ENCODE measurements at places on chromosomes 16 and 17.
A peak's percentile ranks its signal among the peaks of the same experiment; 100 is the strongest.

DNA sequence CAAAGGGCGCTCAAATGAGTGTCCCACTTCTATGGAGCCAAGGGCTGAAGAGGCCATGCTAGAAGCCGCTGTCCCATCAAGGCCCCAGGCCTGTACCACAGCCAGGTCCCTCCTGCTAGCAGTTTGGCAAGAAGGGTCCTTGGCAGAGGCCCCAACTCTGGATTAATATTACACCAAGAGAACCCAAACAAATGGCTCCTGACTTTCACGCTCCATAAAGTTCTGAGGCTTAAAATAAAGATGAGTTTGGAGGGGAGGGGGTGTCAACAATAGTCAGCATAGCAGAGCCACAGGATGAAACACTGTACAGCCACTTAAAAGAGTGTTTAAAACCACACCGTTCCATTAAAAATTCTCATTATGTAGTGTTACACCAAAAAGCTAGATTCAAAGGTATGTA lies 30.5 kb downstream of the CUEDC1 start:
- no peak for DNase-seq

DNA sequence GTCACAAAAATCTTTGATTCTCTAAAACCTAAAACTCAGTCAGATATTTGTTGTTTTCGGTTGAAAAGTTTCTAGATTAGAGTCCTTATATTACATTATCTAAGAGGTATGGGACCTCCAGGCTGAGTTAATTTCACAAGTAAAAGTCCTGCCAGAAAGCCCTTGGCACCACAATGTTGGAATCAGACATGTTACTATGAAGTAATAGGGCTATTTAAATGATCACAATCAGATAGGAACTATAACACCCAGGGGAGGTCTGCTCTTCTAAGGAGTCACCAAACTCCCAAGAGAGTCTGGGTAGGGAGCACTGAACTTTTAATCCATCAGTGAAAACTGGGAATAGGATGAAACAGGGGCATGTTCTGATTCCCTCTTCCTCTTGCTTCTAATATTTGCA lies 54.2 kb downstream of the WIPI1 start:
- no peak for DNase-seq

DNA sequence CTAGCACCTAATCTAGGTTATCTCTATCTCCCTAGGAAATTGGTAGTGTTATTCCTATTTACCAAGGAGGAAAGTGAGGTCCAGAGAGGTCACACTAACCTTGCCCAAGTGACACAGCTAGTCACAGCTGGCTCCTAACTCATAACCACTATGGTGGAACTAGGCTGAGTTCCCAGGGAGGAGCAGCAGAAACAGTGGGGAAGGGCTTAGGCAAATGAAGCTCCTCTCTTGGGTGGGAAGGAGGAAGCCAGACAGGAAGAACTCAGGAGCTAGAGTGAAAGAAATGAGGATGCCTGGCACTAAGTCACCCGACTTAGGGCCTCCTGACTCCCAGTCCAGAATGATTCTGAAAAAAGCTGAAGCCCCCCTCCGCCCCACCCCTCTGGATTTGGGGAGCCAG lies 34.5 kb downstream of the PSME3IP1 start:
- no peak for DNase-seq

DNA sequence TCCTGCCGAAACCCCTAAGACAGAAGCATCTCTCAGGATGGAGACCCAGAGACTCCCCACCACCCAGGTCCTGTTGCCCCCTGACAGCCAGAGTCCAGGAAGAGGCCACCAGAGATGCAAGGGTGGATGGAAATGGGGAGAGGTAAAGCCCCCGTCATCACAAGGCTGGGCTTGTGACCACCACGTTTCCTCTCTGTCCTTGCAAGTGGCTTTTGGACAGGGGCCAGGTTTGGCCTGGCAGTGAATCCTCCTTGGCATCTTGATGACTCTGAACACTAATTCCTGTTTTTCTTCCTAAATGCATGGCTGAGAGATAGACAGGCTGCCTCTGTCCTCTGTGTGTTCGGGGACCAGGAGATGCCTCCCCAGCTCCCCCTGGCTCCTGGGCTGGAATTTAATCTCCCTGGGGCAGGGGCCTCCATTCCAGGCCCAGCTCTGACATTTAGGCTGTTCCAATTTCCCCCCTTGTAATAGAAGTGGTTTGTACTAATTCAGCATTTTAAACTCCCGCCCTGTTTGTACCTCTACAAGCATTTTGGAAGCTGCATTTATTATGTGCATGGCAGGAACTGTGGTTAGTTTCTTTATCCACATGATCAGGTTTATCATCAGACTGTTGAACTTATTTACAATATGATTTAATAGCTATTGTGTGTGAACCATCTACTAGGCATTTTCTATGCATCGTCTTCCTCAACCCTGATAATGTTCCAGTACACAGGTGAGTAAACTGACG lies 116.1 kb upstream of the IRX6 start:
- no peak for DNase-seq

DNA sequence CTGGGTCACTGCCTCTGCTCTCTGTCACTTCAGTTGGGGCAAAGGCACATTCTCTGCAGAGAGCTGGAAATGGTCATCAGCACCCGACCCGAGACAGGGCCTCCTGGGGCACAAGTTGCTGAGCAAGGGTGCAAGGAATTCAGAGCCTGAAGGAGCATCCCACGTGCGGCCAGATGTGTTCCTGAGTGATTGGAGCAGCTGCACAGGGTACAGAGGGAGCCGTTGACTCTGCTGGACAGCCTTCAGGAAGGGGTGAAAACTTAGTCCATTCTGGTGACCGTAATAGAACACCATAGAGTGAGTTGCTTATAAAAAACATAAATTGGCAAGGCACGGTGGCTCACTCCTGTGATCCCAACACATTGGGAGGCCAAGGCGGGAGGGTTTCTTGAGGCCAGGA lies 106.8 kb downstream of the CCDC182 start:
- DNase-seq: no peak

DNA sequence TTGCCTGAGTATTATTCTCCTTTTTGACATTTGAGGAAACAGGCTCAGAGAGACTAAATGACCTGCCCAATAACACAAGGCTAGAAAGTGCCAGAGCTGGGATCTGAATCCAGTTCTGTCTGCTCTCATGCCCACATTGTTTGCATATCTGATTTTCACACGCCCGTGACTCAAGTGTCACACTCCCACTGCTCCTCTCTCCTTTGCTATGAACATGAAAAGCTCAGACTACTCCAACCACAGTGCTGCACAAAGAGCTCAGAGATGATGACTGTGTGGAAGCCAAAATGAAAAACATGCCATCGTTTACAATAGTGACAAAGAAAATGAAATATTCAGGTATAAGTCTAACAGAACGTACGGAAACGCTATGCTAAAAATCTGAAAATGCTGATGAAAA lies 107.9 kb downstream of the SMG6 start:
- no peak for DNase-seq

GRCh38 chr16:13997933-13998332 lies 73.2 kb upstream of the MRTFB start:
- no peak for DNase-seq

DNA sequence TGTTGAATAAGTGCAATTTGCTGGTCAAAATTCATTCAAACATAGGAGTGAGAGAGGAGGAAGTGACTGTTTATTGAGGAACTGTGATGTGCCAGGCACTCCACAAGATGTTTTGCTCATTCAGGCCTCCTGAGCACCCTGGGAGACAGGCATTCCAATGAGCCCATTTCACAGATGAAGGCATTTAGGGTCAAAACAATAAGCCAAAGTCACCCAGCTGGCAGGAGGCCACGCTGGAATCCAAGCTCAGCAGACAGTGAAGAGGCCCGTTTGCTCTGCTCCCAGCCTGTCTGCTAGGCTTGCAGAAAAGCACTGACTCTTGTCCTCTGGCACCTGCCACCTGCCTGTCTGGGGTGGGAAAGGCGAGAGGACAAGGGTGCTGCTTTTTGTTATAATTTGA lies 10.1 kb upstream of the SLC25A39 start:
- DNase-seq: no peak

GRCh38 chr16:58196898-58197313 lies 1.0 kb downstream of the CSNK2A2 start:
- no peak for DNase-seq

DNA sequence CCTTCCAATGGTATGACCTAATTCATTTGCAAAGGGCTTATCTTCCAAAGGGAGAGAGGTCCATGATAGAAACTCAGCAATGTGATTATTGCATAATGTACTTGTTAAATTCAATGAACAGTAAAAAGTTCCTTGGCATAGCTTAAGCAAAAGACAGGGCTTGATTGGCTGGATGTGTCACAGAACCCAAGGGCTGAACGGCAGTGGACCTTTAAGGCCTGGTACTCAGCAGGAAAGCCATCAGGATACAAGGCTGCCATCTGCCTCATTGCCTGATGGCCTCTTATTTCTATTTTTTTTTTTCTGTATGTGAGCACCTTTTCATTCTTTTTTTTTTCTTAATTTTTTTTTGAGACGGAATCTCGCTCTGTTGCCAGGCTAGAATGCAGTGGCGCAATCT lies 208.9 kb upstream of the WSCD1 start:
- no peak for DNase-seq

- DNase-seq: no peak
These were observed 51.8 kb upstream of the MAP3K14 start for GRCh38 chr17:45368651-45369050.

GRCh38 chr17:59329176-59330052 lies 2.0 kb upstream of the YPEL2 start:
- DNase-seq: peak; percentile 36

DNA sequence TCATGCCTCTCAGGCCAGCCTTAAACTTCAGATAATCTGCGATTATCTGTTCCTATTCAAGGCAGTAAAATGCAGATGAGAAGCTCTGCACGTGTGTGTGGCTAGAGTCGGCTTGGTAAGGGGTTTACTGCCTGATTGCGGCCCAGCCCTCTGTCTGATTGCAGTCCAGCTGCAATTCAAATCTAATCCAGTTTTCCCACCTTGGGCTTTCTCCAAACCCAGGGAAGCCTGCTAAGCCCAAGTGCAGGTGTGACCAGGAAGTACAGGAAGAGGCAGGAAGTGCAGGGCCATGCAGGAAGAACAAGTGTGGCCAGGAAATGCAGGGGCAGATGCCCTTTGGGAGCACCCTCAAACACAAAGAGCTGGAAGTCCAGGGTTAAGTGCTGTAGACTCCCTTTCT lies 314.9 kb downstream of the CEP112 start:
- no peak for DNase-seq

GRCh38 chr16:77558786-77559185 lies 124.0 kb upstream of the ADAMTS18 start:
- DNase-seq: no peak

DNA sequence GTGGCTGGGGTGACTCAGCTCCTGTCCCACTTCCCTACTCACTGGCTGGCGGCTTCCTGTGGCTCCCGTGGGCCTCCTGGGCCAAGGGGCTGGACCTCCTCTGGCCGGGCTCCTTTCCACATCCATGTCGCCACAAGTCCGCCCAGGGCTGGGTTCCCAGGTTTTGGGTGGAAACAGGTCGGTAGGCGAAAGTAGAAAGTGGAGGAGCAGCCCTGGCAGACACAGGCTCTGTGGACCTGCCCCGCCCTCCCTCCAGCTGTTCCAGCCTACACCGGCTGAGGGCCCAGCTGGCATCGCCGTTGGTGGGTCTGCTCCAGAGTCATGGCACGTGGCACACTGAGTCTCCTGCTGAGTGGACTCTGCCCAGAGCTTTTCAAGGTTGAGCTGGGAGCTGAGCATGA lies 28.7 kb downstream of the GSE1 start:
- DNase-seq: no peak

DNA sequence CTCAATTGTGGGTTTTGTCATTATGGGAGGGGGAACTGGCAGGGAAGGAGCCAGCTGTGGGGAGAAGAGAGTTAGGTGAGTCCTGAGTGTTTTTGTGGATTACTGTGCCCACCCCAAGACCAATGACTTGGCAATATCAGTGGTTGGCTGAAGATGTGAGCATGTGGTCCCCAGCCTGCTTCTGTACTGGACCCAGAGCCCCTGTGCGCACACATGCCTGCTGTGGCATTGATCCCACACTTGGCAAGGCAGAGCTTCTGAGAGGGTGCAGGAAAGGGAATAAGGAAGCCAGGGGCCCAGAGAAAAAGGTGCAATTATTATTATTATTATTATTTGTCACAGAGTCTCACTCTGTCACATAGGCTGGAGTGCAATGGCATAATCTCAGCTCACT lies 1.3 kb downstream of the PRAC1 start:
- DNase-seq: no peak

GRCh38 chr16:31916056-31916488 lies 42.5 kb downstream of the ZNF267 start:
- no peak for DNase-seq

- no peak for DNase-seq
These were observed 76.2 kb upstream of the CDC42EP4 start for GRCh38 chr17:73387746-73388577.

DNA sequence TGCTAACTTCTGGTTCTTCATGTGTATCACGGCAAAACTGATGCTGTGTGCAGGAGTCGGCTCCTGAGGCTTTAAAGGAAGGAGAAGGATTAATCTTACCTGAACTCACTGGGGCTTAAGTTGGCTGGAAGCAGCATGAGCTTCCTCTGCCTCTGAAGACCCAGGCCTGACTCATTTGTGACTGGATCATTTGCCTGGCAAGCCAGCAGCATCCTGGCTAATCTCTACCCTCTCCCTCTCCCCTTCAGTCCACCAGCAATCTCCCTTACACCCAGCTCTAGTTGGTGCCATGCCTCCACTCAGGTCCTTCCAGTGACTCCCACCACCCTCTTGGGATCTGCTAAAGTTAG lies 150.3 kb downstream of the IRX3 start:
- no peak for DNase-seq

- DNase-seq: no peak
These were observed 191.8 kb upstream of the HSBP1 start for GRCh38 chr16:83615953-83616350.

GRCh38 chr16:55510185-55510805 lies 1.4 kb downstream of the LPCAT2 start:
- DNase-seq: no peak

DNA sequence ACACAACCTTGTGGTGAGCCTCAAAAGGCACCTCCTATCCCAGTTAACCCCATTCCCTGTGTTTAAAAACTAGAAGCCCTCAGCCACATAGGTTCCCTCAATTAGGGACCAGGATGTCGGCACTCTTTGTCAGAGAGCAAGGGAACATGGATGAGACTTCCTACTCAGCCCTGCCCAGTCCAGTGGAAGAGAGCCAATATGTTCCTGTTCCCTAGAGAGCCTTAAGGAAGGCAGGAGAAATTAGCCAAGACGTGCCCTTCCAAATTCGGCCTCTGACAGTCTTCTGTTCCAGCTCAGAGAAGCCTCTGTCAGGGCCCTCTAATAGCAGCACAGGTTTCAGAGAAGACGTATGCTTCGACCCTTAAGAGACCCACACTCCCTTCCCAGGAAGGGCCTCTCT lies 14.6 kb upstream of the DHRS13 start:
- no peak for DNase-seq

DNA sequence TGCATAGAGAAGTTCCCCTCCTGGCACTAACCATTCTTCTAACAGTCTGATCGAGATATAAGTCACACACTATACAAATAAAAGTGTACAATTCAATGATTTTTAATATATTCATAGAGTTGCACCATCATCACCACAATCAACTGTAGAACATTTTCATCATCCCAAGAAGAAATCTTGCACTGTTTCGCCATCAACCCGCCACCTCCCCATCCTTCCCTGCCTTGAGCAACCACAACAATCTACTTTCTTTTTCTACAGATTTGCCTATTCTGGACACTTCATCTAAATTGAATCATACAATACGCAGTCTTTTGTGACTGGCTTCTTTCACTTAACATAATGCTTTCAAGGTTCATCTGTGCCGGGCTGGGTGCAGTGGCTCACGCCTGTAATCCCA lies 33.0 kb upstream of the GUCY2D start:
- no peak for DNase-seq

GRCh38 chr17:81285179-81285878 lies 9.8 kb downstream of the SLC38A10 start:
- DNase-seq: no peak

All from NCI-H460 (cell line).